Cortex of kidney (tissue), 1 donor: ENCODE measurements at places on chromosomes 3 and 15.

DNA sequence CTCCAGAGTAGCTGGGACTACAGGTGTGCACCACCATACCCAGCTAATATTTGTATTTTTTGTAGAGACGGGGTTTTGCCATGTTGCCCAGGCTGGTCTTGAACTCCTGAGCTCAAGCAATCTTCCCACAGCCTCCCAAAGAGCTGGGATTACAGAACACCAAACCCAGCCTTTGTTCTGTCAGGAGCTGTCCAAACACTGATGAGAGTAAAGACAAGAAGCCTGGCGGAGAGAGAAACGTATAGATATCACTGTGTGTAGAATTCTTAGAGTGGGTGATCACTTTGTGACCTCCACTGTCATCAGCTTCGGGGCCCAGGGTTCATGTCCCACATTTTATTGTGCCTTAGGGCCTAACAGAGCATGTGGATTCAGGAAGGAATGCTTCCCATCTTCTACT is 159.5 kb downstream of the SNRK start:
- no peak for DNase-seq

DNA sequence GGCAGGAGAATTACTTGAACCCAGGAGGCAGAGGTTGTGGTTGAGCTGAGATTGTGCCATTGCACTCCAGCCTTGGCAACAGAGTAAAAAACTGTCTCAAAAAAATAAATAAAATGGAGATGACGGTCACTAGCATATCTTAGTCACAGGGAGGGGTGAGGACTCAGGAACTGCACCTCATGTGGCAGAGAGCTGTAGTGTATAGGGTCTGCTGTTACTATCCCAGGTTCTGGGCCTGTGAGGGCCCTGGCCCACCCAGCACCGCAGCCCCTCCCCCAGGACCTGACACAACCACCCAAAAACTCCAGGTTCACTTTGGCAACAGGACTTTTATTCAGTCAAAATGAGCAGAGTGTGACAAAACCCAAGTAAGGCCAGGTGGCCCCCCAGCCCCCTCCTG is 22.3 kb downstream of the RNU5B-1 start:
- DNase-seq = no peak

GRCh38 chr15:88440021-88440420 is 27.2 kb downstream of the MRPL46 start:
- DNase-seq = no peak

DNA sequence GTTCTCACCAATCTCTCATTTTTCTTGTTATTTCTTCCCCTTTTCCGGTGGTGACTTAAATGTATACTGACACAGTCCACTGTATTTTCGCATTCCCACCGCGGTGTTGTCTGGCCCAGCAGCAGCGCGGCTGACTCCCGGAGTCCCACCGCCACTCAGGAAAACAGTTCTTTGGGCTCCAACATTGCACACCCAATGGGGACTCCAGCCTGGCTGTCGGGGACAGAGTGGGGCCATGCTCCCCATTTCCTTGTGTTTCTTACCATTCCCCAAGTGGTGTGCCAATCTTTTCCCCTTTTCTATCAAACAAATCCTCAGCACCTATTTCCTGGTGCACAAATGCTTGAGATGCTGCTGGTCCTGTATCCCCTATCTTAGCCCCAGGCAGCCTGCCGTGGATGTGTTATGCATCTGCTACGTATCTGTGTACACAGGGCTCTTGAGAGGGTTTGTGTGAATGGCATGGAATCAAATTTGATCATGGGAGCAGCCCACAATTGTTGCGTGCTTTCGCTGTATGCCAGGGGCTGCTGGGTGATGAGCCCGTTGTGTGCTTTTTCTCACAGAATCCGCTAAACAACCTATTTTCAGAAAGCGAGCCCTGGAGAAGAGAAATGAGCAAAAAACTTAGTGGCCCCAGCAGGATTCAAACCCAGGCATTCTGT is 219.1 kb upstream of the RGMA start:
- DNase-seq = no peak

DNA sequence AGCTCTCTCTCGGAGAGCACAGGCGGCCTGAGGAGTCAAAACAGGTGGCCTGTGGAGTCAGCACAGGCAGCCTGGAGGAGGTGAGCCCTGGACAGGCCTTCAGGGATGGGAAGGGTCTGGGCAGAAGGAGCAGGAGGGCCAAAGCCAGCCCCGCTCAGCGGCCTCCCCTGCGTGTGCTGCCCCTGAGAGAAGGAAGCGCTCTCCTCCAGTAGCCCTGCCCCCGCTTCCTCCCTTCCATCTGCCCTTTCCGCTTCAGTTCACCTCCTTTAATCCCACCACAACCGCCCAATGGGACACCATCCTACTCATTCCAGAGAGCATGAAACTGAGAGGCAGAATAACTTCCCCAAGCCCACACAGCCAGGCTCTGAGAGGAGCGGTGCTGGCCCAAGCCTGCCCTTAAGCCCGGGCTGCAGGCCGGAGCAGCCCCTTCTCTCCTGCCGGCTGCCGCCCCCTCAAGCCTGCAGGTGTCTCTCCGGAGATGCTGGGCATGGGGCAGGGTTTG is 3.2 kb upstream of the NR2E3 start:
- DNase-seq = no peak

DNA sequence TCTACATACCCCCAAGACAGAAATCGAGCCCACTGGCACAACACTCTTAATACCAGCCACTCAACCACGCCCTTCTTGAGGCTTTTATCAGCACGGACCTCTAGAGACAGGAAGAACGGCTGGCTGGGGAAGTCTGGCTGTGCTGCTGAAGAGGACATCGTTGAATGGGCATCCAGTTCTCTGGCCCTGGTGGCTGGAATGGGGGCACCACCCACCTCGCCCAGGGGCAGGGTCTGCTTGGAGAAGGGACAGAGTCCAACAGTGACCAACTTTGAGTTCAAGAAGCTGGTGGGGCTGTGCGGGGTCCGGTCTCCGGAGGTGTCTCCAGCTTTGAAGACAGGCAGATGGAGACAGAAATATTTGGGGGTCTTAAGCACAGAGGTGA is 77.5 kb downstream of the ATP10A start:
- DNase-seq = no peak

GRCh38 chr3:139671107-139671506 is 6.7 kb downstream of the NMNAT3 start:
- no peak for DNase-seq

- no peak for DNase-seq
Measured at GRCh38 chr3:195263925-195264600, 6.9 kb downstream of the XXYLT1 start.

GRCh38 chr15:50911621-50912020 is 3.1 kb downstream of the AP4E1 start:
- no peak for DNase-seq

GRCh38 chr3:185789134-185789533 is 35.7 kb downstream of the IGF2BP2 start:
- no peak for DNase-seq

- DNase-seq = no peak
Measured at GRCh38 chr3:15387171-15387581, 40.2 kb downstream of the METTL6 start.

DNA sequence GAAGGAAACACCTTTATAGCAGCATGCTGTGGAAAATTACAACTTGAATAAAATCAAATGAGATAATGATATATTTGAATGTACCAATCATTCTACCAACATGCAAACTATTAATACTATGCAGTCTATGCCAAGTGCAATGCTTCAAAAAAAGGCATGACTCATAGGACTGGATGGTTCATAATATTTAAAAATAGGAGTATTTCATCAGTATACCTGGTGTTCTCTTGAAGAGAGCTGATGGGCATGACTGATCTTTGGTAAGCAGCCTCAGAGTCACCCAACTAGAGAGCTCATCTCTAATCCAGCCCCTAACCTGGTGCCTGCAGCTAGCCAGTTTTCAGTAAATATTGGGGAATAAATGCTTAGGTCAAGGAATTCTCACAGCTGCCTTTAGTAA is 434.7 kb upstream of the ARRDC4 start:
- DNase-seq = no peak

GRCh38 chr3:35867791-35868190 is 228.5 kb downstream of the ARPP21 start:
- no peak for DNase-seq

GRCh38 chr3:180909369-180910127 is 2.9 kb upstream of the FXR1 start:
- no peak for DNase-seq

- no peak for DNase-seq
Measured at GRCh38 chr15:67587331-67587730, 44.8 kb downstream of the MAP2K5 start.

- DNase-seq = no peak
Measured at GRCh38 chr3:50340448-50341329, at the start of gene RASSF1. TSS of gene RASSF1 (minus strand) at chr3:50340836. CDS start at chr3:50340805, 31 bp downstream.

- no peak for DNase-seq
Measured at GRCh38 chr15:88383354-88383753, 83.8 kb downstream of the MRPL46 start.

- DNase-seq = no peak
Measured at GRCh38 chr3:50675179-50676030, 678 bp downstream of the DOCK3 start.

DNA sequence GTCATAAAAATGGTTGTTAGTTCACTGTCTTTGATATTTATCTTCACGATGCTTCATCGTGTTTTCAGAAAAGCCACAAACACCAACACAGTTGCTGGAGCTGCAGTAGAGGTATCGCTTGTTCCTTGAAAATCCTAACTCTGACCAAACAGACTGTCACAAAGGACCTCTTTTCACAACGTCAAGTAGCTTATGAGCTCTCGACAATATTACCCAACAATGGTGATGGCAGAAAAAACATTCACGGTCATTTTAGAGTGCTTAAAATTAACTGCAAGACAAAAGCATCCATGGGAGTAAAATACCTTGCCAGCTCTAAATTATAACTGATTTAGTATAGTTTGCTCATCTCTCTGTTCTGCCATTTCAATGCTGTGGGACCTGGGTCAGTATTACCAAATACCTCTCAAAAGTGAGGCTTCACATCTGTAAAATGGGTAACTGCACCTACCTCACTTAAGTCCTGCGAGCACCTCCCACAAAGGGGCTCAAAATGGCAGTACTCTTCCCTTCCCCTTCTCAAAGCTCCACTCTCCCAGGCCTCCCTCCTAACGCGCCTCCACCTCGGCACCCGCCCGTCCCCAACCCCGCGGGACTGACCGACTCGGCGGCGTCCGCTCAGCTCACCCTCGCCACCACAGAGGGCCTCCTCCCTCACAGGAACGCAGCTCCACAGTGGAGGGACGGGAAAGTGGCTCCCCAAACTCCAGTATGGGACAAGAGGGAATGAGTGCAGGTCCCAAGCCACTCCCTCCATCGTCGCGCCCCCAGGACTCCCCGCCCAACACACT is 546 bp downstream of the TRIM59 start:
- no peak for DNase-seq

DNA sequence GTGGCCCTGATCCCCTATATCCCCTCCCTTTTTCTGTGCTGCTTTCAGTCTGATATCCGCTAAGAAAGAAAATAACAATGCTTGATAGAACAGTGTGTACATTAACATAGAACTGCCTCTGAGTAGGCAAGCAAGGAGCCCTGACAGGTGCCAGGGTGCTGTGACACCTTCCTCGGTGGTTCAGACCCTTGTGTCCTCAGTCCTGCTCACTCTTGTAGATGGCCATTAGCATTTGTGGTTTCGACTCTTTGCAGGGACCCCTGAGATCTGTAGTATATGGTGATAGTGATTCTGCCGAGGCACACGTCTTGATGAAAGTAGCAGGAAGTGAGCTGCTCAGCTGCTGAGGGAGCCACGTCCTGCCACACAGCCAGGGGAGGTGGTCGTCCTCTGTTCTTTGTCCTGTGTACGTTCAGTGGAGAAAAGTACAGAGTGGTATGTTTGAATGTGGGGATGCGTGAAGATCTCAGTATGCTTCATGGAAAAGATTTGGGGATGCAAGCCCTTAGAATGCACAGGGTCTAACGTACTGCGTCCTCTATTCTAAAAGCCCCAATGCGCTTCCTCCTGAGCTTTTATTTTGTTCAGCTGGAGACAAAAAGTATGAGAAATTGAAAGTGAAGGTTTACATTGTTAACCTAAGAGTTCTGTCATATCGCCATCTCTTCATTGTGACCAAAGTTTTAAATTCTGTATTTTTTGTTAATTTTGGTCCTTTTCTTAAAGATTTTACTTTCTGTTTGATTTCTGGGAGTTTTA is 35.4 kb downstream of the PXYLP1 start:
- DNase-seq = no peak

GRCh38 chr3:160486459-160486869 is 36.9 kb upstream of the TRIM59 start:
- DNase-seq = no peak

DNA sequence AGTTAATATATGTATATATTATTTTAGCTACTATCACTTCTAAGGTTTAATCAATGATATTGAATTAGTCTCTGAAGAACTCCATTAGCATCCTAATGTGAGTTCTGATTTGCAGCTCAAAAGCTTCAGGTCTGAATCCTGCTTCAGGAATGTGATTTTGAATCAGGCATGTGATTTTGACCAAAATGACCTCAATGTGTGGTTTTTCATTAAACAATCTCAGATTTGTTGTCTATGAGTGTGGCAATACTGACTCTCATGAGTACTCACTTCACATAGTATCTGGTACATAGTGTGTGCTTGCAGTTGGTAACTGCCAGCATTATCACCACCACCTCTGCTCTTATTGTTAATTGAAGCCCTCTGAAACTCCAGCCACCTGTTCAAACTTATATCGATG is 251.0 kb downstream of the KCNH8 start:
- no peak for DNase-seq

DNA sequence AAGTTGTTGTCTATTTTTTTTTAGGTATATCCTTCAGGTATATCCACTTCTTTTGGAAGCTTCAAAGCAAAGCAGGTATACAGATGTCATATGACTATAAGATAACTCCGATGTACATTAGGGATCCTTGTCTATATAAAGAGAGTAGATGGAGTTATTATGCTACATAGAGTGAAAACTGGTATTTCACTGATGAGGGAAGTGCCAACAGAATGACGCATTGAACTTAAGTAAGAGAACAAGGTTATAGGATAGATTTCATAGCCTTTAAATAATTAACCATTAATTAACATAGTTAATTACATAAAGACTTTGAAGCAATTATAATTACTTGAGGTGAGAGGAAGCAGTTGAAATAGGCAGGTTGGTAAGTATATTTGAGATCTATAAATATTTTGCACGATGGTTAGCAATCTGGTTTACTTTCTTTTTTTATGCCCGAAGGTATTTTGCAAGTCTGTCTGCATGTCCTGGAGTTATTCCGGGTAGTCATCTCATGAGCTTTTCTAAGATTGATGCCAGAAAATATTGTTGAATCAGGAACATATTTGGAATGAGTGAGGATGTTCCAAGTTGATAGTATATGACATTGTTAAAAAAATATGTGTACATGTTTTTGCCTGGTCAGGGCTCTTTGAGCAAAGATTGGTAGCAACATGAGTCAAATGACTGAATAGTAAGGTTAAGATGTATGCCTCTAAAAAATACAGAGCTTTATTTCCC is 299.5 kb upstream of the KCNMB2 start:
- no peak for DNase-seq

GRCh38 chr3:142993958-142994442 is 7.4 kb upstream of the U2SURP start:
- DNase-seq = no peak

GRCh38 chr3:50204804-50205412 is at the start of gene SLC38A3:
TSS of gene SLC38A3 (plus strand) at chr3:50205271. CDS start at chr3:50214200, 8,929 bp downstream.
- no peak for DNase-seq

- no peak for DNase-seq
Measured at GRCh38 chr3:45612918-45613602, 18.5 kb downstream of the LIMD1 start.
